ENCODE measurements at places on chromosomes 2 and 18.

DNA sequence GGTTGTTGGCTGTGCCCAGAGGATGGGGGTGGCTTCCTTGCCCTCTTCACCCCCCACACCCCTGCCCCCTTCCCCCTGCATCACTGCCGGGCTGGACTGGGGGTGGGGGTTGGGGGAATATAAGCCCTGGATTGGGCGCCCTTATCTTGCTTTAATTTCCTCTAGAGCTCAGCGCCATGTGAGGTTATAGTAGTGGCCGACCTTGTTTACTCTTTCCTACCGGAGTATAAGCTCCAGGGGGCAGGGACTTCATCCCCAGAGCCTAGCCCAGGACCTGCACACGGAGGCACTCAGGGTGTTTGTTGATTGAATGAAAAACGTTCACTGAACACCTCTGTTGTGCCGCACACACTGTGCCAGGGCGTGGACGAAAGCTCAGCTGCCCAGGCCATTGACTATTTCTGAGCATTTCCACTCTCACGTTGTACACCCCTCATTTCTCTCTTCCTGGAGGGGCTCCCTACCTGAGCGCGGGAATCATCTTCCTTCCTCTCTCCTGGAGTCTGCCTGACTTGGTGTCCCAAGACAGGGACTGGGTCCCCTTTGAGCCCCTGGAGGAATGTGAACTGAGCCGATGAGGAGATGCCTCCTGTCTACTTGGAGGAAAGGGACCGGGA is 9.3 kb upstream of the SPATA3 start:
- no peaks in the 10 kb centered on the region for H3K36me3 ChIP-seq
- DNase-seq = no peak
- H3K27me3 ChIP-seq = no peaks in the 10 kb centered on the region

DNA sequence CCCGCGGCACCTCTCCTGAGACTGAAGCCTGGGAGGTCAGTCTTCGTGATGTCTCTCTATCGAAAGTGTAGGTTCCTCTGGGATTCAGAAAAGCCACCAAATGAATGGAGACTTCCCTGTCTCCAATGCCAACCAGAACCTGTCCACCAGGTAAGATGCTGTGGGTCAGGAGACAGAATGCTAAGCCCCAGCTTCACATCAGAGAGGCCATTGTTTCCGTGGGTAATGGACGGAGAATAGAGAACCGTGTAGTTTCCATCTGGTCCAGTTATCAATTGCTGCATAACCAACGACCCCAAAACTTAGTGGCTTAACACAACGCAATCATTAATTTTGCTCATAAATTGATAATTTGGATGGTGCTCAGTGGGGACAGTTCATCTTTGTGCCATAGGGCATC is 93.5 kb downstream of the DDX1 start:
- no peaks in the 10 kb centered on the region for H3K4me1 ChIP-seq
- no peak overlapping the region for H3K4me3 ChIP-seq
- no peak overlapping the region for H3K27ac ChIP-seq
- no peaks in the 10 kb centered on the region for H3K36me3 ChIP-seq
- no peaks in the 10 kb centered on the region for H3K27me3 ChIP-seq

DNA sequence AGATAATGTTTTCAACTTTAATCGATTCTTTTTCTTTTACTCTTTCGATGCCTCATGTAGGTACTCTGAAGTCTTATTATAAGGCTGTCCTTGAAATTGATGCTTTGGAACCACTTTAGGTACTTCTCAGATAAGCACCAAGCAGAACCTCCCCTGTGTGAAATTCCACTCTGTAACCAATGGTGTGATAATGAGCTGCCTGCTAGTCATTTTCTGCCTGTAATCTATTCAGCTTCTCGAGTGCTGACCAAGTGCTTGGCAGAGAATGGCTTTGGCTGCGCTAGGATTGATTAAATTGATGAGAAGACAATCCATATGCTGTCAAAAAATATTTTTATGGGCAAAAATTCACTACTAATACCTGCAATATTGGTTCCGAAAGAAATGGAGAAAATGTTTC is 132.1 kb upstream of the STON1 start:
- H3K4me1 ChIP-seq = no peaks in the 10 kb centered on the region
- no peak for DNase-seq
- no peak overlapping the region for H3K27ac ChIP-seq
- no peaks in the 10 kb centered on the region for H3K36me3 ChIP-seq
- H3K4me3 ChIP-seq = no peak overlapping the region

GRCh38 chr2:140586379-140586778 is 1544.4 kb downstream of the LRP1B start:
- DNase-seq = peak; percentile 7
- no peaks in the 10 kb centered on the region for H3K36me3 ChIP-seq
- no peaks in the 10 kb centered on the region for H3K4me1 ChIP-seq
- H3K4me3 ChIP-seq = no peak overlapping the region
- no peak overlapping the region for H3K27ac ChIP-seq

DNA sequence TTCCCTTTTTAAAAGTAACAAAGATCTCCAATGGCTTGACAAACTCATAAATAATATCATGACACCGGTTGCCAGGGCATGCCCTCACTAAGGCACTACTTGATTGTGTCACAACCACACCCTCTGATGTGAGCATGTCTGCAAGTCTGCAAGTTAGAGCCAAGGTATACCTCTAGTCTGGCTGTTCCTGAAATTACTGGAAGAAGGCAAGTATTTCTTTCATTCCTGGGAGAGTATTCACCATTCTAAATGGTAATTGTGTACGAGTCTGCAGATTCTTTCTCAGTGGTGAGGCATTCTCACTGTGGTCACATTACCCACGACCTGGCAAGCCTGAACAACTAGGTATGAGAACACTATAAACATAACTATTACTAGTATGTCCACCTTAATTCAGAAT is 25.7 kb upstream of the RNU4ATAC start:
- H3K36me3 ChIP-seq = peaks cover 24% of the 10 kb centered on the region
- H3K4me3 ChIP-seq = no peak overlapping the region
- H3K27me3 ChIP-seq = no peaks in the 10 kb centered on the region
- no peak for DNase-seq

DNA sequence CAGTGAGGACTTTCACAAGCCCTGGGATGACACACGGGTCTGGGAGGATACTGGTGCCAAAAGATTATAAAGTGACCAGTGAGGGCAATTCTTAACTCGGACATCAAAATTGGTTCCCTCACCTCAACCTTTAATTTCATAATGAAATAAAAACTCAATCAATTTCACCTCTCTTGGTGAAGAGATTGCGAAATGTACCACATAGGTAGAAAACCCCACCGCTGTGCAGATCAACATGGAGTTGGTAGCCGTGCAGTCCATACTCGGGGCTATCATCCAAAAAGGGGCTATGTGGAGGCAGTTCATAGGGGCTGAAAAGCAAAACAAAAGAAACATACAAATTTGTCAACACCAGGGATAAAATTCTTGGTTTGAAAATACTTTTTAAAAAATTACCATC is 24.4 kb downstream of the FBXO15 start:
- H3K27ac ChIP-seq = no peak overlapping the region
- no peak overlapping the region for H3K4me3 ChIP-seq
- no peaks in the 10 kb centered on the region for H3K27me3 ChIP-seq
- no peak for DNase-seq
- no peaks in the 10 kb centered on the region for H3K4me1 ChIP-seq

GRCh38 chr2:233857511-233858141 is 3.3 kb upstream of the HJURP start:
- H3K4me3 ChIP-seq = no peak overlapping the region
- no peaks in the 10 kb centered on the region for H3K27me3 ChIP-seq
- no peaks in the 10 kb centered on the region for H3K4me1 ChIP-seq

GRCh38 chr18:3224223-3224622 is 4.5 kb upstream of the MYOM1 start:
- no peaks in the 10 kb centered on the region for H3K27me3 ChIP-seq
- H3K4me3 ChIP-seq = no peak overlapping the region
- H3K36me3 ChIP-seq = no peaks in the 10 kb centered on the region
- H3K27ac ChIP-seq = no peak overlapping the region
- 0 out of 2 replicates have a peak, but pooled peaks cover 2% of the 10 kb centered on the region for H3K4me1 ChIP-seq
- no peak for DNase-seq

DNA sequence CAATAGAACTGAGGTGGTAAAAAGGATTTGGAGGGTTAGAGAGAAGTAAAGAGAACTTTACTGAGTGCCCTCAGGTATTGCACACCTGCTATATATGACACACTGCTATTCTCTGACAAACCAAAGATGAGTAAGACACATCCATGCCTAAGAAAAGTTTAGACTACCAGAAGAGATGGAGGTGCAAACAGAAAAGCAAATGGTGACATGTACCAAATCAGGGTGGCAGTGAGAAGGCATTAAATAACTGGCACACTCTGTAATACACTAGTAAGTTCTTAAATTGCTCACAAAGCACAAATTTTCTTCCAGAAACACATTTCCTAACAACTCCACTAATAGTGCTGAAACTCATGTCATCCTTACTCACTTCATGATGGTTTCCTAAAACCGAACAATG is 88.6 kb downstream of the KCTD18 start:
- no peak for DNase-seq
- H3K36me3 ChIP-seq = no peaks in the 10 kb centered on the region
- H3K27ac ChIP-seq = no peak overlapping the region
- no peaks in the 10 kb centered on the region for H3K27me3 ChIP-seq

GRCh38 chr2:170925923-170926322 is 3.1 kb upstream of the GORASP2 start:
- H3K4me1 ChIP-seq = no peaks in the 10 kb centered on the region
- H3K36me3 ChIP-seq = no peaks in the 10 kb centered on the region
- no peak overlapping the region for H3K27ac ChIP-seq
- no peak overlapping the region for H3K4me3 ChIP-seq
- H3K27me3 ChIP-seq = no peaks in the 10 kb centered on the region
- no peak for DNase-seq

- no peak for DNase-seq
- H3K27ac ChIP-seq = no peak overlapping the region
- no peaks in the 10 kb centered on the region for H3K4me1 ChIP-seq
- H3K4me3 ChIP-seq = no peak overlapping the region
- H3K36me3 ChIP-seq = no peaks in the 10 kb centered on the region
- H3K27me3 ChIP-seq = no peaks in the 10 kb centered on the region
Observed at GRCh38 chr2:164386231-164386630, 235.1 kb downstream of the GRB14 start.

GRCh38 chr2:11250400-11251196 is 93.8 kb downstream of the ROCK2 start:
- H3K36me3 ChIP-seq = 0 out of 2 replicates have a peak, but pooled peaks cover 3% of the 10 kb centered on the region
- no peaks in the 10 kb centered on the region for H3K27me3 ChIP-seq
- no peak for DNase-seq
- H3K4me3 ChIP-seq = no peak overlapping the region

DNA sequence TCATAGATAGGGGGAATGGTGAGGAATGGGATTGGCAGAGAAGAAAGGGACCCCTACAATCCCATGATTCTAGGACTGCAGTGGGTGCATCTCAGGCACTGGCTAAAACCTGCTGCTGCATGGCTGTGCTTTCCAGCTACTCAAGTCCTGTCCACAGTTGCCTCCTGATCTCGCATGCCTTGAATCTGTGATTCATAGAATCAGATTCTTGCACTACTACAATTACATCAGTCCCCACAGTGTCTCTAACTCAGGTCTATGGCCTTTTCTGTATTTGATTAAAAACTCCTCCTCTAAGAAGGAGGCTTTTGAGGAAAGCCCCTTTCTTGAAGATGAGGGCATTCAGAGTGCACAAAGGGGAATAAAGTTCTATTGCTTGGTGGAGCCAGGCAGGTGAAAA is 117.4 kb downstream of the LRATD1 start:
- no peaks in the 10 kb centered on the region for H3K36me3 ChIP-seq
- no peak overlapping the region for H3K4me3 ChIP-seq
- H3K27me3 ChIP-seq = no peaks in the 10 kb centered on the region
- H3K27ac ChIP-seq = no peak overlapping the region
- H3K4me1 ChIP-seq = no peaks in the 10 kb centered on the region
- no peak for DNase-seq

DNA sequence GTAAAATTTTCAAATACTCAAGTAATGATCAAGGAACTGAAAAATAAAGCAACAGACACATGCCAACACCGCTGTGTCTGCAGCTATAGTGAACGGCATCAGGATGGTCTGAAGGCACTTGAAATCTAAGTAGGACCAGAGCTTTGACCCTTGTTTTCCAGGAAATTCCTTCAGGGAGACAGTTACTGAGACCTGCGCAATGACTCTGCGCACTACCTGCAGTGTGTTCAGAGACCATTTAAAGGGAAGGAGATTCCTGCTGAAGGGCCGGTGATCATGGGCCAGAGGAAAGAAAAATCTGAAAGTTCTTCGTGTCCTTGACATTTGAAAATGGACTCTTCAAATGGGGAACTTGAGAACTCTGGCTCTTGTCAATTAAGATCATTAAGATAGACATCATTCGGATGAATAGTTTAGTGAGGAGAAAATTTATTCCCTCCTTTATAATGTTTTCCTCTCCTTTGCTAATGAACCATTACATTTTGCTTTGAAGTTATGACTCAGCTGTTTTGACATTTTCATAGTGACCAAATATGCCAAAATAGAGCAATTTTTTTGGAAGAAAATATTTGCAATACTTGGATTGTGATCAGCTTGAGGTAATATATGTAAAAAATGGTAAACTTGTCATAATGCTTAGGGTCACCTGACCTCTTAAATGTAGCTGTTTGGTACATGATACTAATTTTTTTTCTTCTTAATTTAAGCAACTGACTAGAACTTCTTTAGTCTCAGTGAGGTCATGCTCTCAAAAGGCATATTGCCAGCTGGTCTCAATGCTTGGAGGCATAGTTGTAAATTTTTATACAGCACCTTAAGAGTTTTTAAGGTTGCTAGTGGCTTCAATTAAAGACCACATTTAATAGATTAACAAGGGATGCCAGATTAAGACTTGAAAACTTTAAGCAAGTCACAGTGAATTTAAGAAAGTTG is 329.3 kb downstream of the ARHGAP15 start:
- H3K27ac ChIP-seq = no peak overlapping the region
- DNase-seq = no peak
- H3K4me3 ChIP-seq = no peak overlapping the region
- H3K27me3 ChIP-seq = no peaks in the 10 kb centered on the region
- no peaks in the 10 kb centered on the region for H3K36me3 ChIP-seq

DNA sequence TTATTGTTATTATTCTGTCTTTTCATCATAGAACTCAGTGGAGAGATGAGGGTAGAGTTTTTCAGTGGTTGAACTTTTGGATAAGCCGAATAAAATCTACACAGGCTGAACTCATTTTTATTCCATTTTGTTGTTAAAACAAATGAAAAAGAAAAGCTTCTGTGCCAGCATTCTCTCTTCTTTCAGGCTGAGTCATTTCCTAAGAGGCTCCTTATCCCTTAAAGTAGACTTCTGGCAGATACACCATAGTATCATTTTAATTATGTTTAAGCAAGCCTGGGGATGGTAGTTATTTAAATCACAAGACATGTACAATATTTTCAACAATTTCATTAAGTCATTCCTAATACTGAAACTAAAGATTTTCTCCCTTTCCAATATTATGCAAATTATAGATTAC is 1364.0 kb upstream of the NRXN1 start:
- no peaks in the 10 kb centered on the region for H3K4me1 ChIP-seq
- no peak for DNase-seq

DNA sequence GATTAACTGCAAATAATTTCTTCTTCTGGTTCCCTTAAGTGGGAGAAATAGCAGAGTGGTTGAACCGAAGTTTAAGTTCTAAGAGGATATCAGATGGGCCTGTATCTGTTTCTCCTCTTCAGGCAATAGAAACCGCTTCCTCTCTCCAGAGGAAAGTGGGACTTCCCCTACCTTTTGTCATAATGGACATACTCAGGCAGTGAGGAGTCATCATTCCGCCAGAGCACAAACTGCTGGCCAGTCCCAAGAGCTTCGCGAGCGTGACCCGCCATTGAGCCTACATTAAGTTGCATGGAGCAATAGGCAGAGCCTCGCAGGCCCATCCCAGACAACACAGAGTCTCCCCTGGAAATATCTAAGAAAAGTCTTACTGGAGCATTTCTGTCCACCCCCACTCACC is 158.9 kb downstream of the LDLRAD4 start:
- H3K27ac ChIP-seq = no peak overlapping the region
- no peaks in the 10 kb centered on the region for H3K36me3 ChIP-seq
- no peak for DNase-seq
- H3K4me1 ChIP-seq = peaks cover 30% of the 10 kb centered on the region
